Panc1 (cell line): ENCODE measurements at places on chromosomes 16 and 17. TPM values are rescaled to one million over a fixed set of nuclear protein-coding genes. Genes with fewer than 3 reads are reported as not detected.

DNA sequence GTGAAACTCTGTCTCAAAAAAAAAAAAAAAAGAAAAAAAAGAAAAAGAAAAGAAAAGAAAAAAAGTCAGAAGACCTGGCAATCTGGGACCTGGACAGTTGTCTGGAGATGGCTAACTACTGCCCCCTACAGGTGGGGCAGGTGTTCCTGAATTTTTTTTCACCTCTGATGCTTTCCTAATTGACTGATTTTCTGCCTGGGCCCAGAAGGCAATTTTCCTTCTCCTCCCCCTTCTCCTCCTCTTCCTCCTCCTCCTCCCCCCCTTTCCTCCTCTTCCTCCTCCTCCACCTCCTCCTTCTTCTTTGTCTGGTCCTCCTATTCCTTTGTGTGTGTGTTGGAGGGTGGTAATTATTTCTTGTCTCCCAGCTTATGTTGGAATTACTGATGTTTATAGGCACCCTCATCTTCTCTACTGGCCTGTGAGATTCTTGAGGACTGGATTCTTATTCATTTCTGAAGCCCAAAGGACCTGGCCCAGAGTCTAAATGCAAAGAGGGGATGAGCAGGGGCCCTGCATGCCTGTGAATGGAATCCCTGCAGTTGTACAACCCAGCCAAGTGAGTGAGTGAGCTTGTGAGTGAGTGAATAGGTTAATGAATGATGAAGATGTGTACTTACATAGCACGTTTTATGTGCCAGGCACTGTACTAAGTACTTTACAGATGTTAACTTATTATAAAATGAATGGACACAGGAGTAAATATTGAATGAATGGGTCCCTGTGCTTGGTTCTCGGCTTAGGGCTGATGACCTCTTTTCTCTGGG lies 26.9 kb downstream of the IRX5 start:
- peak; percentile 18 for DNase-seq

- DNase-seq: no peak
These were observed 63.0 kb upstream of the DYNLRB2 start for GRCh38 chr16:80477838-80478237.

DNA sequence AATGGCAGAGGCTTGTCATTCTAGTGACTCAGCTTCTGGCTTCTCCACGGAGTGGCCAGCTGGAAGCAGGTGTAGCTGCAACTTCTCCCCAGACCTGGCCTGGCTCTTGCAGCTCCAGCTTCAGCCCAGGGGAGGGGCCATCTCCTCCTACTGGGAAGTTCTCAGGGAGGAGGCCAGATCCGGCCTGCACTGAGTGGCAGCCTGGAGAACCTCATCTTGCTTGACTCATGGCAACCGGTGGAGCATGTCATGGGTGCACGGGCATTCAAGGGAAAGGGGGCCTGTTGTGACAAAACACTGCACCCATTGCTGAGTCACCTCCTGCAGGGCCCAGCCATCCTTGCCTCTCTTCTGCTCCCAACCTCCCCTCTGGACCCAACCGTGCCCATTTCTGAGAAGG lies 273.9 kb upstream of the MAF start:
- no peak for DNase-seq

GRCh38 chr16:53486230-53486629 lies 16.8 kb downstream of the AKTIP start:
- no peak for DNase-seq

- DNase-seq: no peak
These were observed 29.8 kb downstream of the ANKRD40 start for GRCh38 chr17:50677851-50678375.

- no peak for DNase-seq
These were observed 166.0 kb upstream of the CDH13 start for GRCh38 chr16:82460766-82461165.

DNA sequence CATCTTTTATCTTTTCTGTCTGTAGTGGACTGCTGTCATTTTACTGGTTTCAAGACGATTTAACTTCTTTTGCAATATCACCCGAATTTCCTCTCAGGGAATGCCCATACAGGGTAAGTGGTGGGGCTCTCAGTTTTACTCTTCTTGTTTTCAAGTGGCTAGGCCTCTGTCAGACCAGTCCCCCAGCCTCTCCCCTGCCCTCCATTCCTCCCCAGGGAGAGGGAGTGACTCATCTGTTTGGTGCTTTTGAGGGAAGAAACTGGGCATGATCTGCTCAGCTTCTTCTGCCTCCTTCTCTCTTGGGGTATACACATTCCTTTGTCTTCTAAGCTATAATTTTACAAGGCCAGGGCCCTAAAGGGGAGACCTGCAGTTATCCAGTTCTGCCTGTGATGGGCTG lies 332.0 kb downstream of the CBLN1 start:
- no peak for DNase-seq

- no peak for DNase-seq
These were observed 27.7 kb downstream of the TNS4 start for GRCh38 chr17:40473573-40474365.

- no peak for DNase-seq
These were observed 2.4 kb downstream of the GJD3 start for GRCh38 chr17:40361925-40362695.

- no peak for DNase-seq
These were observed 4.3 kb downstream of the C16orf87 start for GRCh38 chr16:46826631-46827030.

ITGAL gene
- 0.54 TPM for total RNA-seq

ENPP7 gene
- not detected for total RNA-seq

RASL10B gene
- 4.3 TPM for total RNA-seq

GCGR gene
- total RNA-seq: 1.6 TPM

UNKL gene
- 26.6 TPM for total RNA-seq

MMP25 gene
- total RNA-seq: 0.67 TPM

KRTAP4-1 gene
- total RNA-seq: not detected

WFDC1 gene
- not detected for total RNA-seq
